ENCODE measurements at places on chromosomes 16 and 17. TPM values are rescaled to one million over a fixed set of nuclear protein-coding genes. Genes with fewer than 3 reads are reported as not detected.

Gene ZNF232
- total RNA-seq, result 5.7 TPM

Gene HMOX2
- 29.9 TPM for total RNA-seq

Gene COPS3
- total RNA-seq, result 69.8 TPM

Gene FBXW10
- 0.33 TPM for total RNA-seq

Gene PLA2G10
- not detected for total RNA-seq

Gene XYLT1
- total RNA-seq, result 23.0 TPM

Gene KRT33A
- total RNA-seq, result not detected

Gene SNX20
- total RNA-seq, result 1.8 TPM

Measured in sigmoid colon (tissue), 7 donors.